Esophagus squamous epithelium (tissue), 5 donors: ENCODE measurements at places on chromosomes 12 and 14.

- DNase-seq = no peak
Observed at GRCh38 chr14:36988989-36989388, 183.4 kb downstream of the SLC25A21 start.

- no peak for DNase-seq
Observed at GRCh38 chr12:22994316-22994675, 369.3 kb downstream of the ETNK1 start.

GRCh38 chr14:65075628-65076325 lies 26.5 kb downstream of the MAX start:
- DNase-seq = no peak

GRCh38 chr14:55662752-55663151 lies 82.7 kb downstream of the KTN1 start:
- DNase-seq = no peak

- DNase-seq = no peak
Observed at GRCh38 chr14:45332360-45332988, 79.5 kb upstream of the MIS18BP1 start.
